ENCODE measurements at places on chromosomes 11 and 22.

- no peaks in the 10 kb centered on the region for H3K27me3 ChIP-seq
- no peak overlapping the region for H3K27ac ChIP-seq
- DNase-seq = no peak
- H3K4me1 ChIP-seq = peaks cover 13% of the 10 kb centered on the region
Observed at GRCh38 chr11:85769771-85770170, 41.2 kb downstream of the SYTL2 start.

GRCh38 chr22:50270666-50271394 lies 650 bp upstream of the MAPK11 start:
- peak overlapping the region; percentile 54 for H3K4me3 ChIP-seq
- DNase-seq = peak; percentile 73

- no peaks in the 10 kb centered on the region for H3K4me1 ChIP-seq
- no peak overlapping the region for H3K27ac ChIP-seq
- no peak overlapping the region for H3K4me3 ChIP-seq
- DNase-seq = no peak
- no peaks in the 10 kb centered on the region for H3K27me3 ChIP-seq
Observed at GRCh38 chr11:60953781-60954180, 1.8 kb upstream of the SLC15A3 start.

DNA sequence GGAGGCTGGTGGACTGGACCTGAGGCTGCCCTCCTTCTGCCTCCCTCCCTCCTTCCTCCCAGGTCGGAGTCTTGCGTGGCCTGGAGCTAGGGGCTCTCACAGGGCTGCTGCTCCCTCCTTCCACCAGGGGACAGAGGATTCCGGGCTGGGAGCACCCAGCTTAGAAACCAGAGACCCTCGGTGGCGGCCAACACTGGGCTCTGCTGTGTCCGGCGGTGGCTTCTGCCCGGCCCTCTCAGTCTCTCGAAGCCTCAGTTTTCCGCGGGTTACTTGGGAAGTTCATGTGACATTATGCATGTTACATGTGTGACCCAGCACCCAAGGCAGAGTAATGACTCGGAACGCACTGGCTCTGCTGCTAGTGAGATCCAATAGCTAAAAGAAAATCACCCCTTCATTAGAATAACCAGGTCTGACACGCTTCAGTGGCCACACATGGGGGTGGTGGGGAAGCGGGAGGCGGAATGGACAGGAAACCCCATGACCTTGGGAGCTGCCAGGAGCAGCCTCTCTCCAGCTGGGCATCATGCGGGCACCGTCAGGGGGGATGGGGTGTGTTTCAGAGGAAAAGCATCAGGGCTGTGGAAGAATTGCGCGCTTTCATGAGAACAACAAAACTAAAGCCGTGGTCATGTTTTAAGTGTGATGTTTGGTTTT lies 5.9 kb upstream of the MRGPRG start:
- H3K4me3 ChIP-seq = no peak overlapping the region
- no peaks in the 10 kb centered on the region for H3K4me1 ChIP-seq
- no peaks in the 10 kb centered on the region for H3K36me3 ChIP-seq
- no peak overlapping the region for H3K27ac ChIP-seq

DNA sequence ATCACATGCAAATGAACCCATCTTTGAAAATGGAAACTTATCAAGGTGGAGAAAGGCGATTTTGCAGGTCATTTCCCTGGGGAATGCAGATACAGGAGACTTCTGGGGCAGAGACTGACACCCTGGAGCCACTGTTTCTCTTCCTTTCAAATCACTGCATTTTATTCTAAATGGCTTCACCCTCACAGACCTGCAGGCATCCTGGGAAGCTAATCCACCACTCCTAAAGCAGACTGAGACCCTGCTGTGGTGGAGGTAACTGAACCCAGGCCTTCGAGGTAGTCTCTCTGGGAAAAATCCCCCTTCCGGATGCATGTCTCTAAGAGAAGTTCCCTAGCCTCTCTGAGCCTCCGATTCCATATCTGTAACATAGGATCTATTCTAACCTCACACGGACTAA lies 20.9 kb upstream of the CSNK2A3 start:
- H3K27me3 ChIP-seq = no peaks in the 10 kb centered on the region
- H3K36me3 ChIP-seq = peaks cover 56% of the 10 kb centered on the region
- H3K27ac ChIP-seq = no peak overlapping the region
- no peak for DNase-seq
